ENCODE measurements at places on chromosomes 1 and 21.

GRCh38 chr1:159799446-159799985 is 2.6 kb upstream of the FCRL6 start:
- no peak for DNase-seq

DNA sequence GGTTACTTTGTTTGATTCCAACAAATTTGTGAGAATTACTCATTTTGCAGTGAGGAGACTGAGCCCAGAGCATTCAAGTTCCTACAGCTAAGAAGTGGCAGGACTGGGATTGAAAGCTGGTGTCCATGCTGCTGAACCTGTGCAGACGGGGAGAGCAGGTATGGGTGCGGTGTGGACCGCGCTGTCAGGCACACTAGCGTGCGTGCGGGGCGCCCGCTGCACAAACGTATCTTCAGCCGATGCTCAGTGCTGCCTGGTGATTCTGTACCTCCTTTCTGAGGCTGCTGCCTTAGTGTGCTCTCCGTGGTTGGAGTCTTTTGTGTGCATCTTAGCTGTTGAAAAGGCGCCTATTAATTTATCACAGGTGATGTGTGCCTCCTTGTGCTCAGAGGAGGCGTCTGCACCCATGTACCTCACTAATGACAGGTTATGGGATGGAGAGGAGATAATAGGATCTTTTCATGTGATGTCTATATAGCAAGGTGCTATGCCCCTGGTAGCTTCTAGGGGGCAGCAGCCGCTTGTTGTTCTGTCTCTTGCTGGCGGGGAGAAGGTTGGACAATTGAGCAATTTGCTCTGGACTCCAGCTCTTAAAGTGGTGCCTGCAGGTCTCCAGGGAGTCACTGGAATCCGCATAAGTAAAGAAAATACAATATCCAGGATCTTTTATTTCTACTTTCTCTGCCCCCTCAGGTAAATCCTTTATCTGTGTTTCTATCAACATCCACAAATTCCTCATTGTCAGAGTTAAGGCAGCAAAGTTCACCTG is 32.5 kb downstream of the PEX14 start:
- peak; percentile 37 for DNase-seq

DNA sequence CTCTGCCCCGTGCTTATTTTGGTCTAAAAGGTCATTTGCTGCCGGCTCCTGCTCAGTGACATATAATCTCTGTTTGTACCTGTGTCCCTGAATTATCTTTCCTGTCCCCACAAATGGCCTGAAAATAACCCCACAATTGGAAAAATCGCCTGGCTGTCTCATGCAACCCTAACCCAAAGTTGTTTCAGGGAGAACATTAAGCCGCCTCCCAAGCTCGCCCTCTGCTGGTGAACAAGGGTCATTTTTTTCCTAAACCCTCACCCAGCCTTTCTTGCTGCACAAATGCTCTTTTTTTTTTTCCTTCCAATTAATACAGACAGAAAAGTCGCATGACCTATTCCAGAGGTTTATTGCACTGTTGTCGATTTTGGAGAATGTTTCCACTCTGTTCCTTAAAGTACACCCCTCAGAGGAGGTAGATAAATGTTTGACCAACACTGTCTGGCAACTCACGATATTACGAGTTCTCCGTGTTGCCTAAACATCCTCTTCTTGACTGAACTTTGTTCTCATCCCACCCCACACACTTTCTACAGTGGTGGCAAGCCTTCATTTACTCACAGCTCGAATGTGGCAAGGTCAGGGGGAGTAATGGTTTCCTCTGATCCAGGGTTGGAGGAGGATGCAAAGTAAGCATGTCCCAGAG is 148.7 kb downstream of the ZZZ3 start:
- DNase-seq = peak; percentile 43

GRCh38 chr1:9700340-9700739 is 48.8 kb downstream of the PIK3CD start:
- DNase-seq = no peak

DNA sequence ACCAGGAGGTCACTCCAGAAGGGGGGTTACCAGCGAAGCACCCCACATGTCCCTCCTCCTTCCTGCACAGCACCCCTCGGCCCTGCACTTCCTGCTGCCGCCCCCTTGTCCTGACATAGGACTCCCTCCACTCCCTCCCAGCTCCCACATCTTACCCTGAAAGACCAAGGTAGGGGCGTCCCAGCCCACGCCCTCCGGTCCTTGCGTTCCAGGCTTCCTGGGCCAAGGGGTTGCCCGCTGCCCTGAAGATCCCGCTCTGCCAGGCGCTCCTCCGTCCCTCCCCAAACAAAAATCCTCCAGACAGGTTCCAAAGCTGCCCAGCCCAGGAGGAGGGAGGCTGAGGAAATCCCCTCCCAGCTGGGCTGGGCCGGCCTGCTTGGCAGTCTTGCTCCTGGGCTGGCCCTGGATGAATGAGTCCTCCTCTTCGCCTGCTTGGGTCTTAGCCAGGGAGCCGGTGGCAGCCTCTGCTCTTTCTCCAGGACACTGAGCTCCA is at the start of gene RHBDL2:
Gene RHBDL2 (minus strand): TSS at position 304 of the 493 bp plus-strand sequence. CDS start 22,618 bp downstream, outside the sequence.
- DNase-seq = no peak

DNA sequence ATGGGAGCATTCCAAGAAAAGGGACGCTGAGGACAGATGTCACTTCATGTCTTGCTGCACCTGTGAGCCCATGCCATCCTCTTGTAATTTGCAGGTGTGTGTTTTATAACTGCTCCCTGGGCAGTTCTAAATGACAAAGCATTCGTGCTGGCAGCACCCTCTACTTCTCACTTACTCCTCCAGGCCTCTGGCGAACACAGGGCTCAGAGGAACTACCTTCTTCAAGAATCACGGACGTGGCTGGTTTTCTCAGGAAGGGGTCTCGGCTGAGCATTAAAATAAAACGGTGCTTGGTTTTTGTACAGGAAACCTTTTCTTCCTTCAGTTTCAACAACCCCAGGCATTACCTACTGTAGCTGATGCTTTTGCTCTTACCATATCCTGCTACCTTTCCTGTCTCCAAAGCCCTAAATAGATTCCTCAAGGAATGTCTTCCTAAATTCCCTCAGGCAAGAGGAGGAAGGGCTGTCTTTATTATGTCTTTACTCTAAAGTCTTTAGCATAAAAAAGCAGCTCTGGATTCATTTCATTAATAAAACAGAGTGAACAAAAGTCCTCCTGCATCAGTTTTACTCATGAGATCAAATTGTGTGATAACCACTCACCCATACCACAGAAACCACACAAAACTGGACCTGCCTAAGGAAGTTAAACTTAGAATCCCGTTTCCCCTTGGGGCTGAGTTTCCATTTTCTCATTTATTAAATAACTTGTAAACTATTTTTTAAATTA is 79.0 kb upstream of the MAP10 start:
- DNase-seq = no peak

GRCh38 chr1:184563308-184563707 is 176.5 kb downstream of the C1orf21 start:
- no peak for DNase-seq

GRCh38 chr1:90820745-90821144 is 103.6 kb upstream of the BARHL2 start:
- no peak for DNase-seq

DNA sequence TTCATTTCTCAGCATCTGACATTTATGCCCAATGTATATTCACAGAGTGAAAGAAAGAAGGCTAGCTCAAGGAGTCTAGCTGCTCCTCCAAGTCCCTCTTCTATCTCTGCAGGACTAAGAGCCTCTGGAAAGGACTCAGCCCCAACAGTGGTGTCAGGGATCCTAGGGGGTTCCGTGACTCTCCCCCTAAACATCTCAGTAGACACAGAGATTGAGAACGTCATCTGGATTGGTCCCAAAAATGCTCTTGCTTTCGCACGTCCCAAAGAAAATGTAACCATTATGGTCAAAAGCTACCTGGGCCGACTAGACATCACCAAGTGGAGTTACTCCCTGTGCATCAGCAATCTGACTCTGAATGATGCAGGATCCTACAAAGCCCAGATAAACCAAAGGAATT is 3.7 kb downstream of the LY9 start:
- no peak for DNase-seq

GRCh38 chr1:247288341-247288740 is 32.5 kb downstream of the VN1R5 start:
- DNase-seq = no peak

- no peak for DNase-seq
These were observed 3.0 kb downstream of the HSPB7 start for GRCh38 chr1:16014509-16015482.

- DNase-seq = no peak
These were observed 53.3 kb downstream of the MTR start for GRCh38 chr1:236848274-236848923.

- no peak for DNase-seq
These were observed 71.8 kb downstream of the ODF2L start for GRCh38 chr1:86324130-86324822.

DNA sequence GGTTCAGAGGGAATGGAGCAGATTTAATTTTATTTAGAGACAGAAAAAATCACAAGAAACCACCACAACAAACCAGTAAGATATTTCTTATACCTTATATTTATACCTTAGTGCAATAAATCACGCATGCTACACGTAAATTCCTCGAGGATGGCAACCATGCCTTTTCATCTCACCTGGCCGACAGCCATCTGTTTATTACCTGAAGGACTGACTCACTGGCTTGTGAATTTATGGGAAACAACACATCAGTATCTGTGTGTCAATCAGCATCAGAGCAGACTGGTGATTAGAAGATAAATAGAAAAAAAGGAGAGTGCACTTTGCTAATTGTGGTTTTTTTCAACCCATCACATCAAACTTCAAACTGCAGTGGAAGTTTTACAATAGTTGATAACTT is 58.4 kb downstream of the S1PR1 start:
- DNase-seq = no peak

DNA sequence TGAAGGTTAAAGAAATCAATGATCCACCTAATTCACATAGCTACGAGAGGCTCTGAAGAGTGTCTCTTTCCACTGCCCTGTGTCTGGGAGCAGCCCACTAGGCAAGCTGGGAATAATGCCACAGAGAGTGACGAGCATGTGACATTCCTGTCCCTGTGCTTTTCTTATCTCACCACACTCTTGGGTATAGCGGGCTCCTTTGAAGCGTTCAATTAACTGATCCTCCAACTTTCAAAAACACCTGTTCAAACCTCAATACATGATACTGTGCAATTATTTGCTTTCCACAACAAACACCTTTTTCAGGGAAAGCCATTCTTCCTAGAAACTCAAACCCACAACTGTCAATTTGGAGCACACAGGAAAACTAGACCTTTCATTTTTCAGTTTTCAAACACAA is 43.4 kb downstream of the PLPP3 start:
- DNase-seq = no peak

- no peak for DNase-seq
These were observed 57.5 kb downstream of the SRSF11 start for GRCh38 chr1:70278710-70279109.

GRCh38 chr1:170218257-170218650 is 72.5 kb downstream of the NTMT2 start:
- DNase-seq = no peak

- no peak for DNase-seq
These were observed 487.7 kb downstream of the TTLL7 start for GRCh38 chr1:83511146-83511726.

DNA sequence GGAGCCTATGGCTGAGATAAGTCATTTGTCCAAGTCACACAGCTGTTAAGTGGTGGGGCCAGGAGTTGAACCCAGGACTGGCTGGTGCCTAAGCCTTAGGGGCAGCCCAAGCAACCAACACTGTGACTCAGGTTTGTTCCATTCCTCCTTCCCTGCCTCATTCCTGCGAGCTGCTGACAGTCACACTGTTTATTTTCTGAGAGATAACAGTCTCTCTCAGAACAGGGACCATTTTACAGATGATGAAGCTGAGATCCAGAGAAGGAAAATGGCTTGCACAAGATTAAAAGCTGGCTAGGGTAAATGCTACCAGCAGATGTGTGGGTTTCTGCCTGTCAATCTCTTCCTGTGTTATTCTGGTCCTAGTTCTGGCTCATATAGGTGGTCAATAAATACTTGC is 24.3 kb upstream of the TCEA3 start:
- DNase-seq = no peak

GRCh38 chr1:108570128-108570527 is 10.2 kb downstream of the EEIG2 start:
- DNase-seq = peak; percentile 62

DNA sequence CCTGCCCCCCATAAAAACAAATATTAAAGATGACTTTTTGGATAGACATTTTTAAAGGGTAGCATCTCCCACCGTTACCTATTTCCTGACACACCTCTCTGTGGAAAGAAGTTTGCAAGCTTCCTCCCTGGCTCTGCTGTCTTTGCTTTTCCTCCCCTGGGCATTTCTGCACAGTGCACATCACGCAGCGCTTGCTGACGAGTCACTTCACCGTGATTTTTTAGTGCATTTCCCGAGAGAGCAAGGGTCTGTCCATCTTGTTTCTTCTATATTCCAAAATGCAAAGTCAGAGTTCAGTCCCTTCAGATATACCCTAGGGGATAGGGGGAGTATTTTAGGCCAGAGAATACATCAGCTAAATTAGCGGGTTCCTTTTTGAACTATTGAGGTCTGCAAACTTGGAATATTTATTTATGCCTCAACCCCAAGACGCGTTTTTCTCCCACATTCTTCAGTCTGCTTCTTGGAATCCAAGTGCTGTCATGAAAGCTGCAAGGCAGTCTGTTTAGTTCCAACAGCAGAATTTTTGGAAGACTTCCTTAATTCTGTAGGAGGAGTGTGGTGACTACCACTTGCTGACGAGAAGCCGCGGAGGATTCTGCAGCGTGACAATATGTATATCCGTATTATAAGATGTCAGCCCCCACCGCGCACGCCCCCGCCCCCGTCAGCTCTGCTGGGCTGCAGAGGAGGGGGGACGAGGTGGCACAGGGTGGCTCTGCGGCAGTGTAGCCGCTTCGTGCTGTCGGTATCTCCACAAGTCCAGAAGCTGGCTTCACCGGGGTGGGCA is 22.4 kb downstream of the SMYD2 start:
- no peak for DNase-seq

DNA sequence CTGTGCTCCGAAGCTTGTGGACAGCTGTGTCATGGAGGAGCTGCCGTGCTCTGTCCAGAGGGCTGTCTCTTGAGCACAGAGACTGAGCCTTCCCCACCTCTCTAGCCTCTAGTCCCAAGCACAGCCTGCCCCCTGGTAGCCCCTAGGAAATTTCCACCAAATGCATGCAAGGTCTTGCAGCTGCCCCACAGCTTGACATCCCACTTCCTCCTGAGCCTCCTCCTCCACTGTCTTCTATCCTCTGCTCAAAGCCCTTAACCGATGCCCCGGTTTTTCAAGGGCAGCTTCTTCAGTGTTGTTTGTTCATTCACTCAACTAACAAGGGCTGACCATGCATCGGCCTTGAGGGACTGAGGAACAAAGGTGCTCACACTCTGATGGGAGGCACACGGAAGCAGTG is 20.6 kb upstream of the PROK1 start:
- DNase-seq = no peak
